ENCODE measurements at places on chromosomes 12 and 14.

- no peak for DNase-seq
Measured at GRCh38 chr12:97160277-97160676, 253.2 kb downstream of the NEDD1 start.

DNA sequence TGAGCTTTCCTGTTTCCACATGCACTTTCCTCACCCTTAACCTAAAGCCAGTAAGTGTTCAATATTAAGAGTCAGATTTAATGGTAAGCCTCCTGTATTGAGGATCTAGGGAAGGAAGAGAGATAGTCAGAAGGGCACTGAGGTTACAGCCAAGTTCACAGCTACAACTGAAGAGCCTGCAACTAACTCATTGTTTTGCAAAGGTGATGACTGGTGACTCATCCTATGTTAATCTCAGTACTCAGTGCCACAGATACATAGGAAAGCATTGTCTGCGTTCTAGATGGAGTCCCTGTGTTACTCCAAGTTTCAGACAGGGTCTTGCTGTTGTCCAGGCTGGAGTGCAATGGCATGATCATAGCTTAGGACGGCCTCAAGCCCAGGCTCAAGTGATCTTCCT, 157.0 kb upstream of the RBM19 start:
- DNase-seq = no peak

DNA sequence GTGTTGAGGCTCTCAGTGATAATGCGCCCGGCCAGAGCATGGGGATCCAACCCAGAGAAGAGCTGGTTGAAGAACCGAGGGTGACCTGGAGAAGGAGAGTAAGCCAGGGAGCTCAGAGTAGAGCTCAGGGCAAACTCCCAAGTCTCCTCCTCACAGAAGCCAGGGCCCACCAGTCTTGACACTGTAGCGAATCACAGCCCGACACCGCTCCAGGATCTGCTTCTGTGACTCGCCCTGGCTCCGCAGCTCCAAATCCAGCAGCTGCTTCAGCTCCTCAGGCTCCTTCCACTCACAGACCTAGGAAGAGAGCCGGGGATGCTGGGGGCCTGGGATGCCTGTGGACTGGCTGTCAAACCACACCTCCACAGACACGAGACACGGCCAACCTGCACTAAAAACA, 8.2 kb upstream of the ZNF740 start:
- no peak for DNase-seq

DNA sequence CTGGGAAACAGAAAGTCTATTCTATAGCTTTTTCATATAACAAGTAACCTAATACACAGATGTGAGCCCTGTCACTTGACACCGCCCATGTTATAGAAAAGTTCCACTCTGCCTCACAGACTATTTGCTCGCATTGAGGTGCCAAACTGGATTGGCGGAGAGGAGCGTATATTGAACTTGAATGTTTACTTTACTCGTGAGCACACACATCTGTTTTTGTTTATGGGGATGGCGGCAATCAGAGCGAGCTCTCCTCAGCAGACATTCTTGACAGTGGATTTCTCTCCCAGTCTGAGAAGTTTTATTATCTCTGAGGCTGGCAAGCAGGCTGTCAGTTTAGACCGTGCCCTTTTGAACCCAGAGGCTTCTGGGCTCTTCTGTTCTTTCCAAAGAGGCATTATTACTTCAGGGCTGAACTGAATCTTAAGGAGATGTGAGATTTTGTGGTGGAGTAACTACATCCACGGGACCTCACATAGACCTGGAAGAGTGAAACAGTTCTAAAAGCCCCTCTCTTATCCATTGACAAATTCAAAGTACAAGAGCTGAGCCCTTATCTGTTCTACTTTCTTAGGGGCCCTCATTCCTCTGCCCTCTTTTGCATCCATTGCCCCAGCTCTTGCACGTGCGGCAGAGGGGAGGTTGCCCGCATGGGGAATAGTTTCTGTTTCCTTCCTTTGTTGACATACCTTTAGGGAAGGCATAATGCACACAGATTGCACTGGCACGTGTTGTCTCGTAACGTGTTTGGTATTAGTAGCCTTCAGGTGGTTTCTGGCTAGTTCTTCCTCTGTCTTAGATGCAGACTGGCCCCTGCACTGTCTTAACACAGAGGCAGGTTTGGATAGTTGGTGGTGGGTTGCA, 68.2 kb downstream of the DRAM1 start:
- DNase-seq = no peak

- DNase-seq = no peak
Measured at GRCh38 chr14:29654901-29655550, 272.6 kb downstream of the PRKD1 start.

- DNase-seq = no peak
Measured at GRCh38 chr14:31457665-31458659, 656 bp upstream of the DTD2 start.

- no peak for DNase-seq
Measured at GRCh38 chr14:65949711-65950516, 536.3 kb upstream of the CCDC196 start.

DNA sequence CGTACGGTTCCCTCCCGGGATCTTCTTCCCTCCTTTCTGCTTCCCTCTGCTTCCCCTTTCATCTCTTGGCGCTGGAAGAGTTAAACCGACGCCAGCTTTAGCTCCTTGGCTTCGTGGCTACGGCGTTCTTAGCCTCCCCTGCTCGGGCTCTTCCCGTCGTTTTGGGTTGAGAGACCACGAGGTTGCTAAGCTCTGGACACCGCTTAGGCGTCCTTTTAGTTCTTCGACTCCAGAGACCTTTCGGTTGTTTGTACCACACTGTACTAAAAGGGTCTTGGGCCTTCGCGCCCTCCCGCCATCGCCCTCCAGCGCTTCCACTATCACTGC, 545 bp downstream of the CPSF2 start:
- DNase-seq = peak; percentile 59

GRCh38 chr14:61034416-61035120, 53.5 kb downstream of the SLC38A6 start:
- peak; percentile 48 for DNase-seq

DNA sequence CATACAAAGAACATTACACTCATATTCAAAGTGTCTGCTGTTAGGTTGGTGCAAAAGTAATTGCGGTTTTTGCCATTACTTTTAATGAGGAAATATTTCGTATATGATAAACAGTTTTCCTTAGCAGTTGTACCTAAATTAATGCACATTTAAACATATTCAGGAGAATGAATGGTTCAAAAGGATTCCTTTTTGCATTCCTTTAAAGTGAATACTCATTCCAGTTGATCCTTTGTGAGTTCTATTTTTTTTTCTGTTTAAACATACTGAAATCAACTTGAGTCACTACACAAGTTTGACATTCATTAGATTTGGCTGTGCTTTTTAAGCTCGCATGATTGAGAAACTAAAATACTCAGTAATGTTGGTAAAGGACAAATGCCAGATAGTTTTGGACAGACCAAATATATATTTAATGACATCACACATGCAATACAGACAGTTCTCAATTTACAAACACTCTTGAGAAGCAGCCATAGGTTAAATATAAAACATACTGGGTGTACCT, 13.8 kb upstream of the SLC38A2 start:
- DNase-seq = no peak

DNA sequence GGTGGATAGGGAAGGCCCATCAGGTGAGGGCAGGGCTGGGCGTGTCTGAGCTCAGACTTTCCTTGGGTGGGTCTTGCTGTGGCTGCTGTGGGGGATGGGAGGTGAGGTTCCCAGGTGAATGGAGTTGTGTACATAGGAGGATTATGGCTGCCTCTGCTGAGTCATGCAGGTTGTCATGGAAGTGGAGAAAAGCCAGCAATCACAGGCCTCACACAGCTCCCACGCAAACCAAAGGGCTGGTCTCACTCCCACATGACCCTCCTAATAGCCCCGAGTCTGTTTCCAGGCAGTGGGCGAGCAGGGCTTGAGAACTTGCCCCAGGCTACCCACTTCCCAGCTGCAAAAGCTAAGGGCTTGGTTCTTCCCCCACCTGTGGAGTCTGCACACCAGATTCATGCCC, 149.5 kb downstream of the IPO8 start:
- DNase-seq = no peak

DNA sequence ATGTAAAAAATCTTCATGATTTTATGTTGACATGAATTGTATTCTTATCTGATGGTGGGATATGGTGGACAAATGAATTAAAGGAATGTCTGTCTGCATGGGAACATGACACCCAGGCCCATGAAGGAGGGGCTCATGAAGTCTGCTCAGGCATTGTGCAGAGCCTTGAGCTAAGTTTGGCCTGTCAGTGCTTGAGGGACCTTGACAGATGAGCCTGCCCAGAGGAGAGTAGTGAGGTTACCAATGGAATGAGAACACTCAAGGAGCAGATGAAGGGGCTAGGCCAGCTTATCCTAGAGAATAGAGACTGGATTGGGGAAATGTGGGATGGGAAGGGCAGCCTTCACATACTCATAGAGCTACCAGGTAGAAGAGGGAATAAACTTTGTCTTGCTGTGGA, 68.8 kb downstream of the TMX1 start:
- no peak for DNase-seq

DNA sequence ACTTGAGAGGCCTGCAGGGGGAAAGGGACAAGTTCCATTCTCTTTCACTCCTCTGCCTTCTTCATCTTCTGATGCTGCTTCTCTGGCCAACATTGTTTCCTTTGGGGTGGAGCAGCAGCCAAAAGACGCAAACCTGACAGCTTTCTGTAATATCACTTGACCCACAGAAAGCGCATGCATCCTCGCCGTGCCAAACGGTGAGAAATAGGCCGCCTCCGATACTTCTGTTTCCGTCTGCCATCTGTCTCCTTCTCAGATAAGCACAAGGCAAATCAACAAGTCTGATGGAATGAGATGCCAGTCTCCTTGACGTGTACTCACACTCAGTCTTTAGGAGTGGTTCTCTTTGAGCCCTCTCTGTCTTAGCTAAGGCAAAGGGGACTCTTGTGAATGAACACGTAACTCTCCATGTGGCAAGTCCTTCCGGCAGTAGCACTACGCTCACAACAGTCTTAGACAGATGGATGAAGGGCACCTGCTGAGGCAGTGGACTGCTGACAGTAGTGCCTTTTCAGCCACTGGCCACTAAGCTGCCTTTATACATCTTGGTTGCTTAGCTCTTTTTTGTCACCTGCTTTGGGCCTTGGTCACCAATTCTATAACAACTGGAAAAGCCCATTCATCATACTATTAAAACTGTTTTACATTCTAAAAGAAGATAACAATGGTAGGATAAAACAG, 214.1 kb downstream of the FBXL14 start:
- DNase-seq = no peak

- DNase-seq = no peak
Measured at GRCh38 chr14:99626041-99626648, 18.8 kb upstream of the HHIPL1 start.

Data from NB4 (cell line).